ENCODE measurements at places on chromosomes 11 and 22.

- no peak for DNase-seq
Measured at GRCh38 chr11:7869467-7869866, 61.6 kb downstream of the OR10A6 start.

DNA sequence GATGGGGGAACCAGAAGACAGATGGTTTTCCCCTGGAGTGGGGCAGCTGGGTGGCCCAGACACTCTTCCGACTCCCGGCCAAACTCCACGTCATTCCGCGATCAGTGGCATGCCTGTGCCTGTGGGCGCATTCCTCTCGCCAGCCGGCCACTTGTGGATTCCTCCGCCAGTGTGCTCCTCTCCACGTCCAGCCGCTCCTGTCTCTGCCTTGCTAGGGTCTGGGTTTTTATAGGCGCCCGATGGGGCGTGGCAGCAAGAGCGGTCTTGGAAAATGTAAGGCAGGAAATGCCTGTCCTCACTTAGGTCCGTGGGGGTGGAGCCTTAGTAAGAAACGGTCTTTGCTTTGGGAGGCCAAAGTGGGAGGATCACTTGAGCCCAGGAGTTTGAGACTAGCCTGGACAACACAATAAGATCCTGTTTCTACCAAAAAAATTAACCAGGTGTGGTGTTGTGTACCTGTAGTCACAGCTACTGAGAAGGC, 81.6 kb upstream of the SEPTIN5 start:
- DNase-seq = no peak

DNA sequence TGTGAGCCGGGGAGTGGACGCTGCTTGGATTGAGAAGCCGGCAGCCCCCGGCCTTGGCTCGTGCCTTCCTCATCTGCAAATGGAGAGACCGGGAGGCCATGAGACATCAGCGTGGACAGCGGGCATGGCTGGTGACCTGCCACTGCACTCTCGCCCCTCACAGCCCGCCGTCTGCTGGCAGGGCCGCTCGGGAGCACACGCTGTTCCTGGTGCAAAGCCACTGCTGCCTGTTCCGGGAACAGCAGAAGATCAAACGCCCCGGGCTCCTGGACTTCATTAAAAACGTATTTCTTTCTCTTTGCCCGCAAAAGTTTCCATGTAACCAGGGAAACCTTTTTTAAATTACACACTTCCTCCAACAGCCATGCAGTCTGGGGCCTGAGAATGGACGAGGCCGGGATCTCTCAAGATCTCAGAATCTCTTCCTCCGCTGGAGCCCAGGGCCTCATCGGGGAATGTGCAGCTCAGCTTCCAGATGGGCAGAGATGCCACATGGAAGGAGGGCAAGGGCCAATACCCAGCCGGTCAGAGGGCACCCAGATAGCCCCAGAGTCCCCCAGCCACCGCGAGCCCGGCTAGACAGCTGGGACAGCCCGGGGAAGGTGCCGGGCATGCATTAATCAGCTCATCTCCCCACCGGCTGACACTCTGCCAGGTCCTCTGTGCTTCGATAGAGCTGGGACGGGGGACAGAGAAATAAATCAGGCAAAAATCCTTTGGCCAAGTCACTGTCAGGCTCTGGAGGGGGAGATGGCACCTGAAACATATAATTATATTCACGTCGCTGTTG, 62.8 kb upstream of the PRR5 start:
- DNase-seq = no peak

DNA sequence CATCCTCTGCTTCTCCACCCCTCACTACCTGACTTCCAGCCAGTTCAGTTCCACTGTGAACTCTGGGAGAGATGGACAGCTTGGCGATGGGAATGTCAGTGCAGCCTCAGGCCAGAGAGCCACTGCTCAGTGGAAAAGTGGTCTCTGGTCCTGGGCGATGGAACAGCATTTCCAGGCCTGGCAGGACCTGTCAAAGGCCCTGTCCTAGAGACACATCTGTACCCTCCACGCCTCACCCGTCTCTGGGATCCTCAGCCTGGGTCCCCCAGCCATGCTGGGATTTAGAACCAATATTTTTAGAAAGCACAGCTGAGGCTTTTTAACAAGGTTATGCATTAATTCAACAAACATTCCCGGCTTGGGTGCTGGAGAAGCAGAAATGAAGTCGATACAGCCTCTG, 165.7 kb downstream of the MN1 start:
- no peak for DNase-seq

DNA sequence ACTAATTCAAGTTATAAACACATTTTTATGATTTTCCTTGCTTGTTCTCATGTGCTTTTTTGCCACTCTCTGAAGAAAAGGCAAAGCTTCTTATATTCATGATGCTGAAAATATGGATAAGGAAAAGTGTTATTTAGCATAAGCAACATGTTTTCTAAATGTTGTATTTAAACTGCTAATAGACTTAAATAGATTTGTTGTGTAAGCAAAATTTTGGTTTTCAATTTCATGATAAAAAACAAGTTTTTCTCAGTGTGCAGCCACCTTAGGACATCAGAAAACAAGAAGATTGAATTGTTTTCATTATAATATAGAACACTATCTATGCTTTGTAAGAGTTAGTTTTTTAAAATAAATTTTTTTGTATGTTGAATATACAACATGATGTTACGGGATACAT, 2.3 kb downstream of the OR4A16 start:
- no peak for DNase-seq

DNA sequence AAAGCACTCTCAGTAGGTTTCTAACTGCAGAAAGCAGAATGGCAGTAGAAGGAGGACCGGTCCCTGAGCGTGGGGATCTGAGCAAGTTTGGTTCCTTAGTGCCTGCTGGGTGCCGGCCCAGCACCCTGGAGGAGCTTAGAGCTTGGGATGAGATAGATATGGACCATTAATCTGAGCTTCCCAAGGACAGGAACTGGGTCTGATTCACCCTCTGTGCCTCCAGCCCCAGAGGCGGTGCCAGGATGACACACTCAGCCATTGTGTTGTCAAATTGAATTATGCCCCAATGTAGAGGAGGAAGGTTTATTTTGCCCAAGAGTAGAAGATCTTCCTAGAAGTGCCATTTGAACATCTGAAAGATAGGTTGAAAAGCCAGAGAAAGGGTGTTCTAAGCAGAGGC, 4.3 kb downstream of the ZC3H7B start:
- no peak for DNase-seq

All from NCI-H187 treated with DMSO at 0.1 percent for 48 hours (cell line).